Stimulated activated CD8-positive, alpha-beta memory T cell treated with anti-CD3 and anti-CD28 coated beads, Interleukin-15, amount 100 ng/mL, for 48 hours (primary cell): ENCODE measurements at places on chromosomes 11 and 22.
A peak's percentile ranks its signal among the peaks of the same experiment; 100 is the strongest.

GRCh38 chr11:69854713-69855112 lies 35.5 kb upstream of the FGF3 start:
- no peak for DNase-seq

- no peak for DNase-seq
Observed at GRCh38 chr11:43879789-43880639, 617 bp upstream of the ALKBH3 start.

GRCh38 chr11:59755701-59756557 lies 753 bp downstream of the STX3 start:
- peak; percentile 20 for DNase-seq

GRCh38 chr11:67366546-67366945 lies 6.9 kb downstream of the CLCF1 start:
- DNase-seq = no peak

DNA sequence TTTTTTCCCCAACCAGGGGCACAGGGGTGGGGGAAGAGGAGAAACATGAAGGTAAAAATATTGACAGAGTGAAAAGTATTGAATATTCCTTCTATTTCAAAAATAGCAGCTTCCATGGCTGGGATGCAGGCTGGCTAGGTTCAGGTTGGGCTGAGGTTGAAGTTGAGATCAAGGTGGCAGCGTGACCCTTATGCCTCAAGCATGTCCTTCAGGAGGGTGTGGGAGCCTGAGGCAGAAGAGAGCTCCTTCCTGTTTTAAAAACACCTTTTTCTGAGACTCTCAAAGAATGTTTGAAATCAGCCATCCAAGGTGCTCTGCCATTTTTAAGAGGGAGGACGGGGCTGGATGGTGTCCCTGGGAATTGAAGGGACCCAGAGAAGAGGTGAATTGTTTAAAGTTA lies 29.5 kb downstream of the TIMP3 start:
- no peak for DNase-seq

- DNase-seq = no peak
Observed at GRCh38 chr11:45635907-45636306, 29.5 kb downstream of the CHST1 start.

DNA sequence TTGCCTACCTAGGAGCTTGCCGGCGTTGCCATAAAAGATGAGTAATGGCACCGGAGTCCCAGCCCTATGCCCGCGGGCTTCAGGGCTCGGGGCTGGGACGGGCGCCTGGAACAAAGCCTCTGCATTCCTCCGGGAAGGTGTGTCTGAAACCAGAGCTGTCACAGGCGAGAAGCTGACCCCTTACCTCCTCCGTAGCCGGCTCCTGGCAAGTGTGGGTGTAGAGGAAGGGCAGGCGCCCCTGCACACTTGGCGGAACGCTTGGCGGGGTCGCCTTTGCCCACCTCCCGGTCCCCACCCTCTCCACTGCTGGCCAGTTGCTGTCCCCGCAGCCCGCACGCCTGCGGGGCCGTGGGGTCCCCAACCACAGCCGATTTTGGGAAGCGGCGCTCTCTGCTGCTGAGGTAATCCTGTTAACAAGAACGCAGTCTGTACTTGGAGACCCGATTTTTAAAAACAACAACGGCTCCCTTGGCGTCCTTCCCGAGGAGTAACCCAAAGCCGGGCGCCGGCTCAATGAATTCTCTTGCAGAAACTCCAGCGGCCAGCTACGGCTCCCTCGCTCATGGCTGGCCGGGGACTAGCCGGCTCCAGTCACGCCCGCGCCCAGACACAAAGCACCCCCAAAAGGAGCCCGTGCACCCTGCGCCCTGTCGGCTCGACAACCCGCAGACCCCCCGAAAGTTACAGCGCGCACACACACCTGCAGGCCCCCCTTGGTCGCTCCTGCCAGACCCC lies 89.2 kb downstream of the PLEKHA7 start:
- DNase-seq = no peak
